G401 (cell line): ENCODE measurements at places on chromosomes 7 and 10. TPM values are rescaled to one million over a fixed set of nuclear protein-coding genes. Genes with fewer than 3 reads are reported as not detected.

TCF7L2 gene
- 0.06 and 0.88 TPM in 2 replicates for total RNA-seq

SCD gene
- total RNA-seq = 464 and 607 TPM in 2 replicates

- DNase-seq = no peak
Measured at GRCh38 chr7:28732071-28732869, 225.9 kb downstream of the TRIL start.

DNA sequence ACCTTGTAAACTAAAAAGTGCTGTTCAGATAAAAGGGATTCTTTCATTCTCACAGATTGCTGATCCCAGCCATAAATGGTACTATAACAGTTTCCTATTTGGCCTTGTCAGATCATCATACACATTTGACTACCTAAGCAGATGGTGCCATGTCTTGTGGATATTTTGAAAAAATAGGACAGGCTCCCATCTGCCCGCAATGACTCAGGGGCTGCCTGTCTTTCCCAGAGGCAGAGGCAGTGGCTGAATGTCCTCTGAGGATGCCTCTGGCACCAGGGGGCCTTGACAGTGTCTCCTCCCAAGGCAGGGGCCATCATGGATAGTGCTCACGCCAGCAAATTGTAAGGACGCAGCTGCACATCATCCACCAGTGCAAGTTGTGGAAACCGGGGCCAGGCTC lies 323.0 kb upstream of the PODXL start:
- peak; percentile 76 for DNase-seq

GRCh38 chr10:76399226-76399625 lies 967.8 kb downstream of the LRMDA start:
- DNase-seq = no peak
